ENCODE measurements at places on chromosomes 5 and 9. TPM values are rescaled to one million over a fixed set of nuclear protein-coding genes. Genes with fewer than 3 reads are reported as not detected.
A peak's percentile ranks its signal among the peaks of the same experiment; 100 is the strongest.

Gene SAXO1
- under 0.01 TPM for total RNA-seq

- DNase-seq = no peak
These were observed 156.8 kb upstream of the TBC1D2 start for GRCh38 chr9:98412101-98412842.

DNA sequence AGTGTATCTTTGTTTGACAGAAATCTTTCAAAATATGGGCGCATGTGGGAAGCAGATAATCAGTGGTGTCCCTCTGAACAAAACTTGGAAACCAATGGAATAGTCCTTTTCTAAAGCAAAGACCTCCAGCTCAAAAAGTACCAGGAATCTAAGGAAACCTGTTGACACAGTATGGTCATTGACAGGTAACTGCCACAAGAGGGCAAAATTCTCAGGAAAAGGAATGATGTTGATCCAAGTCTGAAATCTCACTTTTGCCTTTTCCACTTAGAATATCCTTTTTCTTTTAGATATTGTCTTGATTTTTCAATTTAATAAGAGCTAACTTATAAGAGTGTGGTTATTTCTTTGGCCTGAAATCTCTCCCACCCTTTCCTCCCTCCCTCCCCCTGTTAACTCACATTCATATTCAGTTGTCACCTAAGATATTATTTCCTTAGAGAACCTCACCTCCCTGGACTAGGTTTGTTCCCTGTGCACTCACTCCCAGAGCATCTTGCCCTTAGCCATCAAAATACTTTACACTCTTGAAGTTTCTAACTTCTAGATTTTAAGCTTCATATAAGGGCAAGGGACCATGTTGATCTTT is 59.0 kb upstream of the BARX1 start:
- peak; percentile 59 for DNase-seq

GRCh38 chr5:158165647-158166046 is 306.7 kb upstream of the CLINT1 start:
- no peak for DNase-seq

DNA sequence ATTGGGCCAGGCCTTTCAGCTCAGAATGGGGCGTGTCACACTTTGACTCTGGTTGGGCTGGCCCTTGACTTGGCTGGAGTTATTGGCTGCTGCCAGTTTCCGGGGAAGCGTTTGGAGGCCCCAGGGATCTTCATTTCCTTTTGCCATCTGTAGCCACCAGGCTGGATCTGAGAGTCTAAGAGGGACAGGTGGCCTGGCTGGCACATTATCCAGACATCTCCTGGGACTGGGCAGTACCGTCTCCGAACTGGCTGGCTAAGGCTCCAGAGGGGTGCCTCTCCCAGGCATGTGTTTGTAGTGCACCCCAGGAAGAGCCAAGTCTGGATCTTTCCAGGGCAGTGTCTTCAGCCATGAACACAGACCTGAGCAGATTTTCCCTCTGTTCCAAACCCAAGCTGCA is 9.7 kb upstream of the JADE2 start:
- no peak for DNase-seq

DNA sequence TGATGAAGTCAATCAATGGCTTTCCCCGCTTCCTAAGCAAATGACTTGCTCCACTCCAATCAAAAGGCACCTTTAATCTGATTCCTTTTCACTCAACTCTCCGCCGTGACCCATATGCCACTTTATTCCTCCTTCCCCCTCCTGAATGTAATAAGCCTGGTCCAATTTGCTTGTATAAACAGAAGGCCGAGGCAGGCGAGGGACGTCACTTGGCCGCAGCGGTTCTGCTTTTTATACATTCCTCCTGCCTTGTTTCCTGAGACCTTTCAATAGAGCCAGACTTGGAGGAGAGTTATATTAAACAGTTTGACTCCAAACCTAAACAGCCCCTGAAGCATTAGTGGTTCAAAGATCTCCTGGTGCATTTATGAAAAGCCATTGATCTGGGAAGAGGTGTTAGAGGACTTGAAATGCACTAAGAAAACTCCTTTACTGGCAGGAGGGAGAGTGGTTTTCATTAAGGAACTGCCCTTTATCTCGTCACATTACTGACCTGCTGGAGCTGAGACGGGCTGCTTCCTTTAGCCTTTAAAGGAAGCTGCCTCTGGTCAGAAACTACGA is 273.4 kb downstream of the SLIT3 start:
- DNase-seq = no peak

- DNase-seq = no peak
These were observed 359.0 kb downstream of the SLIT3 start for GRCh38 chr5:168941901-168942300.
